Thoracic aorta endothelial cell (primary cell): ENCODE measurements at places on chromosomes 1 and 21. TPM values are rescaled to one million over a fixed set of nuclear protein-coding genes. Genes with fewer than 3 reads are reported as not detected.

DDR2 gene
- total RNA-seq: 65.0 and 66.8 TPM in 2 replicates

SFN gene
- total RNA-seq: not detected in 2 replicates

LRRIQ3 gene
- total RNA-seq: 0.93 and 1.0 TPM in 2 replicates

CD1B gene
- not detected in 2 replicates for total RNA-seq

GLIS1 gene
- not detected in 2 replicates for total RNA-seq

PTPN14 gene
- 116 and 153 TPM in 2 replicates for total RNA-seq

HORMAD1 gene
- total RNA-seq: 0.29 TPM in 1 of 2 replicates, not detected in the other

GJA9 gene
- total RNA-seq: not detected in 2 replicates

FMO3 gene
- not detected in 2 replicates for total RNA-seq

KIAA1614 gene
- total RNA-seq: 0.66 and 1.9 TPM in 2 replicates

GFI1 gene
- total RNA-seq: 0.07 and 0.27 TPM in 2 replicates

MSH4 gene
- total RNA-seq: 0.14 and 0.27 TPM in 2 replicates

C1orf74 gene
- total RNA-seq: 3.2 and 4.6 TPM in 2 replicates

MAP1LC3C gene
- not detected in 2 replicates for total RNA-seq

DRAXIN gene
- total RNA-seq: 0.50 and 0.93 TPM in 2 replicates

NEGR1 gene
- total RNA-seq: 12.1 and 12.2 TPM in 2 replicates

PCAT6 gene
- not detected in 2 replicates for total RNA-seq

CD34 gene
- 18.7 and 47.7 TPM in 2 replicates for total RNA-seq

SLC1A7 gene
- not detected in 2 replicates for total RNA-seq

AXDND1 gene
- total RNA-seq: 0.13 TPM in 1 of 2 replicates, not detected in the other

OSCP1 gene
- 2.7 and 4.4 TPM in 2 replicates for total RNA-seq

SLC22A15 gene
- 0.27 and 0.50 TPM in 2 replicates for total RNA-seq

CBR3 gene
- total RNA-seq: 14.5 and 19.2 TPM in 2 replicates

MYOG gene
- not detected in 2 replicates for total RNA-seq

C4BPB gene
- not detected in 2 replicates for total RNA-seq

PADI4 gene
- not detected in 2 replicates for total RNA-seq

KRTAP21-2 gene
- not detected in 2 replicates for total RNA-seq

C1orf87 gene
- not detected in 2 replicates for total RNA-seq

RBBP4 gene
- total RNA-seq: 203 and 213 TPM in 2 replicates

IL6R gene
- 10.2 and 12.3 TPM in 2 replicates for total RNA-seq

LHX8 gene
- not detected in 2 replicates for total RNA-seq

OR6K3 gene
- not detected in 2 replicates for total RNA-seq

LCE2B gene
- not detected in 2 replicates for total RNA-seq

OR2M7 gene
- total RNA-seq: not detected in 2 replicates

CD84 gene
- not detected in 2 replicates for total RNA-seq

APCS gene
- total RNA-seq: not detected in 2 replicates

MANEAL gene
- total RNA-seq: 0.43 and 0.93 TPM in 2 replicates

S1PR1 gene
- 225 and 313 TPM in 2 replicates for total RNA-seq

C1orf210 gene
- not detected in 2 replicates for total RNA-seq

KCNJ9 gene
- not detected in 2 replicates for total RNA-seq
